Stimulated activated CD4-positive, alpha-beta T cell treated with anti-CD3 and anti-CD28 coated beads, Interleukin-4, amount 100 ng/mL, for 1 hour (primary cell): ENCODE measurements at places on chromosomes 2 and 18.

- DNase-seq, result no peak
Observed at GRCh38 chr18:28332071-28332470, 155.1 kb upstream of the CDH2 start.

DNA sequence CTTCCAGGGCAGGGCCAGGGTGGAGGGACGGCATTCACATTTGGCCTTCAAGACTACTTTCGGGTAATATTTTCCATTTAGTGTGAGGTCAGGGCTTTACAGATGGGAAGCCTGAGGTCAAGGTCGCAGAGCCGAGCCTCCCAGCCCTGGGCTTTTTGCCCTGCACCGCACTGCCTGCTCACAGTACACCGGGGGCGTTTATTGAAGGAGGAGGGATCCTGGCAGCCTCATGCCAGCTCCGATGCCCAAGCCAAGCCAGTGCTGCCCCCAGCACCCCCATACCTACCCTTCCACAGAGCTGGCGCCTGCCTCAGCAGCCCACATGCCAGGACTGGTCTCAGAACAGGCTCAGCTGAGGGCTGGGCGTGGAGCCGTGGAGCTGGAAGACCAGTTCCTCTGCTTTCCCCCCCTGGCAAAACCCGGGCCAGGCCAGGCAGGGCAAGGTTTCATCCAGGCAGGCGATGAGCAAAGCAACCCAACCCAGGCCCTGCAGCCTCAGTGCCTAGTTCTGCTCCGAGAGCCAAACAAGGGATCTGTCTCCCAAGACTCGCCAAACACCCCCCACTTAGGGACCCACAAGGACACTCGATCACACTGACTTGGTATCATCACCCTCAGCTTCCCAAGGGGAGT lies 11.9 kb downstream of the SDC1 start:
- no peak for DNase-seq

DNA sequence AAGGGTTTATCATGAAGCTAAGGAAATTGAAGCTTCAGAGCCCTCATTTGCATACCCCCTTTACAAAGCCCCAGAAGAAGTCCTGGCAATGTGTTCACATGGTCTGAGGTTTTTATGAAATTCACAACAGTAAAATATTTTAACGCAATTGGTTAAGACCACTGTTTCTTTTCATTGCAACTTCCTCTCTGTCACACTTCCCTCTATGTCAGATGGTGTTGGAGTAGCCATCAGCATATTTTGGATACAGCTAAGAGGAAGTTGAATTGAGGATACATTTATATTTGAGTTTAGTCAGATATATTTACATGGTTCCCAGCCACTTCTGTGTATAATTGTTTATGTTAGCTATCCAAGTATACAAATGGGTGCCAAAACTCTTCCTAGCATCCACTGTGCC lies 170.0 kb downstream of the TXNL1 start:
- no peak for DNase-seq

DNA sequence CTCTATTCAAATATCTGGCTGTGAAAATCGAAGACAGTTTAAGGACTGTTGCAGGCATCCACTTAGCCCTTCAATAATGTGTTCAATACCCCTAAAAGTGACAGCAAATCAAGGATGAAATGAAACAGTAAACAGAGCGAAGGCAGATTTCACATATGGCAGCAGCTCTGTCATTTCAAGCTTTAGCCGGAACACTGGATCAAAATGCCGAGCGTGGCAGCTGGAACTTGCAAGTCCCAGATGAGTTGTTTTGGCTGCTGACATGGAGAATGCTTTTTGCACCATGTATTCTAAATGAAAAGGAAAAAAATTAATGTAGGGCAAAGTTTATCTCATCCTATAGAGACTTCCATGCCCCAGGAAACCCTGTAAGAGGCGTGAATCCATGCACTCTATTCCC lies 18.0 kb downstream of the LRRC30 start:
- DNase-seq, result no peak

- DNase-seq, result no peak
Observed at GRCh38 chr2:65062843-65063825, 6.9 kb downstream of the CEP68 start.

DNA sequence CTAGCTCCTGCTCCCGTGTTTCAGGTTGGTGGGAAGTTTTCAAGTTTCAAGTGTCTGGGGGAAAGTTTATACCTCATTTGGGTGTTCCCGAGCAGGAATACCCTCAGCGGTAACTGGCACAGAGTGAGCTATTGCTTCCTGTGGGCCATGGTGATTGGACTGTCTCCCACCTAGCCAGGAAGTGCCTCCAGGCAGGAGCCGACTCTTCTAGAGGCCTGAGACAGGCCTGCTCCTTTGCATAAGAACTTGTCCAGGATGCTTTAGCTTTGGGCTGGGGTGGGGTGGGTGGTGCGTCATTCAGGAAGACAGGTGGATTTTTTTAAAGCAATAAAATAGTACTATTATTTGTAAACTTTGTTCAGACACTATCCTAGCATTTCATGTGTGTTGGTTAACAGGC lies 23.5 kb upstream of the DNMT3A start:
- DNase-seq, result no peak

- DNase-seq, result no peak
Observed at GRCh38 chr2:70045405-70045804, 41.9 kb upstream of the PCBP1 start.

- no peak for DNase-seq
Observed at GRCh38 chr2:189614585-189614984, 34.0 kb upstream of the SLC40A1 start.

DNA sequence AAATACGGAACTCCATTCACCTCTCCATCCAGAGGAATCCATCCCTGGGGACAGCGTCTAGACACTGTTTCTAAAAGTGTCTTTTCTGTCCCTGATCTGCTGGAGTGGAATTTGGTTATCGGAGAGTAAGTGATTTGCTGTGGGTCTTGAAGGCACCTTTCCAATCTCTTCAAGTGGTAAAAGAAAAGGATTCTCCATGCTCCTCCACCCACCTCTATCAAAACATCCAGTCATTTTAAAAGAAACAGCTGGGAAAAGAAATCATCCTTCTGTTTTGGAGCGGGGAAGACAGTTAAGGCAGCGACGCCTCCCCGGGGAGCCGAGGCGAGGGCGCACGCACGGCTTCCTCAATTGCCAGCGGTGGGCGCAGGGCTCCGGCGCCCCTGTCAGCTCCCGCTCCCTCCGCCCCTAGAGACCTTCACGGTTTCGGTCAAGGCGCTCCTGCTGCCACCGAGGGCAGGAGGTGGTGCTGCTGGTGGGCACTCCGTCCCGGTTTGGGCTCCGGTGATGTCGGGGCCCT lies 547 bp downstream of the SLC35F5 start:
- DNase-seq, result no peak

GRCh38 chr2:216635701-216636550 lies 2.7 kb downstream of the IGFBP2 start:
- DNase-seq, result no peak

GRCh38 chr2:14126846-14127245 lies 505.7 kb upstream of the LRATD1 start:
- DNase-seq, result no peak

- DNase-seq, result no peak
Observed at GRCh38 chr2:199440118-199440517, 17.6 kb downstream of the SATB2 start.

DNA sequence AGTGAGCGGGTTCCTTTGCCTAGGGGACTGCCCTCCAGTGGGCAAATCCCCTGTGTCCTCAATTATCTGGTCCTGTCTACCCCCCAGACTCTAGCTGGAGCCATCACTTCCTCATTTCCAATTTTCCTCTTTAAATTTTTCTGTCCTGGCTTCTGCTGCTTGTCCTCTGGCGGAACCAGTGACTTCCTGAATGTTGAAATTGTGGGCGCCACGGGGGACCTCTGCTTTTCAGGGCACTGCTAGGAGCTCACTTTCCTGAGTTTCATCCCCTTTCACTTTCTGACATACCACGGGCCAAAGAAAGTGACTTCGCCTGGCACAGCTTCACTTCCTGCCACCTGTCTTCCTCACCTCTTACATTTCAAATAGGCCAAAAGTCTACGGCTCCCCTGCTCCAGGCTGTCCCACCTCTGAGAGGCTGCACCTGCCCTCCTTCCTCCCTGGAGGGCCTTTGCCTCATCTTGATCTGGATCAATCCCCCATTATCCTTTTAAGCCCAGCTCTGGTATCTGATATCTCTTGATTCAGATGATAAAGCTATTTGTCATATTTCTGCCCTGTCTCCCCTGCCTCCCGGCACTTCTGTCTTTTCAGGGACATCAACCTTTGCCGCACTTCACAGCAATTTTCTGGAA lies 1.4 kb upstream of the MARCO start:
- no peak for DNase-seq
